ENCODE measurements at places on chromosomes 7 and 10.

- DNase-seq, result peak; percentile 63
These were observed 22.1 kb downstream of the CYP17A1 start for GRCh38 chr10:102814873-102815661.

- peak; percentile 76 for DNase-seq
These were observed 54.7 kb upstream of the AFAP1L2 start for GRCh38 chr10:114458955-114459354.

DNA sequence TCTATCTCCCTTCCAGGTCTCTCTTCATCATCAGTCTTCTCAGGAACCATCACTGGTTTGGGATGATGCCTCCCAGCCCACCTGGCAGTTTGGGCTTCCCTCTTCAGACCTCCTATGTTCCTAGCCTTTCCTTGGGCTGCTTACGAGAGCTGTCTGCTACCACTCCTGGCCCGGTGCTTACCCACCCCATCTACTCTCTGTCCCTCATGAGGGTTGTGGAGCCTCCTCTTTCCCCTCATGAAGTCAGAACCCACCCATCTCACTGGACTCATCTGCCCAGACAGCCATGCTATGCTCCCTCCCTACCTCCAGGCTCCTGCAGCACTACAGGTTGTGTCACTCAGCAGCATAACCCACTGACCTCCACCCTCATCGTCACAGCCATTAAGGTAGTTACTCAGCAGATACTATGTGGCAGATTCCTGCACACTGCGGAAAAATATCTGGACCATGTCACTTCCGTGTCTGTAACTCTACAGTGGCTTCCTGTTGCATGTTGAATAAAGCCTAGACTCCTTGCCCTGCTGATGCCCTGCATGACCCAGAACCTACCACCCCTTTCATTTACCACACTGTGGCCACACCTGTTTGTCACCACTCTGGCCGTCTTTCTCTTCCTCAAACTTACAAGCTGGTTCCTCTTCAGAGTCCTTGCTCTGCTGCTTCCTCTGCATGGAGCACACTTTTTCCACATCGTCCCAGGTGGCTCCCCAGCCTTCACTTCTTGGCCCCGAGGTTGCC, 2.0 kb downstream of the DBNL start:
- no peak for DNase-seq

- DNase-seq, result no peak
These were observed 45.5 kb downstream of the FGFR2 start for GRCh38 chr10:121552746-121553145.

DNA sequence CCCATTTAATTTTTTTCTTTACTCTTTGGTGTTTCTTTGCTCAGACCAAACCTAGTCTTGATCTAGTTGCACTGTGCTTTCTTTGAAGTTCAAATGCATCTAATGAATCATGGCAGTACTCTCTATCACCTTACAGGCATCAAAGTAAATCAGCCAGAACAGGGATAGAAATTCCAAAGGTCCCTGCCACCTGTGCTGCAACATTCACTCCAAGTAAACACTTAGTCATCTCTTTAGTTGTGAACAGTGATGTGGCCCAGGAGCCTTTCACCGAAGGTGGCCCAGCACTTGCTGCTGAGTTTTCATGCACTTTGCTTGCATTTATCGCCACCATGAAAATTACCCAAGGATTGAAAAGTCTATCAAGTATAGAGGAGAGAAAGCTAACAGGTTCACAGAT, 314.1 kb upstream of the ETV1 start:
- no peak for DNase-seq

DNA sequence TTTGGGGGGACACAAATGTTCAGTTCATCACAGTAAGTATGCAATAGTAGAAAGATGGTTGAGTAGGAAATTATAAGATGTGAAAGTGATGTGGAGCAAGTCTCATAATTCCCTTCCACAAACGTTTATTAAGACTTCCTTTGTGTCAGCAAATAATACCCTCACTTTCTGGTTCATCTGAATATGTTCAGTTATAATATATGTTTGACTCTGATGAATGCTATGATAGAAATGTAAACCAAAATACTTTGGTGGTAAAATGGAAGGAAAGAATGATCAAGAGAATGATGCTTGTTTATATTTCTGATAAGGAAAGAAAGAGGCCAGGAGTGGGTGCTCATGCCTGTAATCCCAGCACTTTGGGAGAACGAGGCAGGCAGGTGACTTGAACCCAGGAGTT, 111.7 kb upstream of the PLXDC2 start:
- no peak for DNase-seq

DNA sequence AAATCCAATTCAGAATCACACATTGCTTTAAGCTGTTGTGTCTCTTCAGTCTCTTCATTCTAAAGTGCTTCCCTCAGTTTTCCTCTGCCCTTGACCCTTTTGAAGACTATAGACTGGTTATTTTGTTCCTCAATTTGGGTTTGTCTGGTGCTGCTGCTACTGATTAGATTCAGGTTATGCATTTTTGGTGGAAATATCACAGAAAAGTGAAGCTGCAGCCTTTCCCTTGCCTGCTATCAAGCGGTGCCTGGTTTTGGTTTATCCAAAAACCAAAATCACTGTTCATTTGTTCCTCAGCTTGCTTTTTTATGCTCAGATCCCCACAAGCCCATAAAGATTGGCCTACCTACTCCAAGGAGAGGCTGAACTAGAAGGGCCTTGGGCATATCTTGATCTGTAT, 55.2 kb downstream of the ELMO1 start:
- DNase-seq, result no peak

DNA sequence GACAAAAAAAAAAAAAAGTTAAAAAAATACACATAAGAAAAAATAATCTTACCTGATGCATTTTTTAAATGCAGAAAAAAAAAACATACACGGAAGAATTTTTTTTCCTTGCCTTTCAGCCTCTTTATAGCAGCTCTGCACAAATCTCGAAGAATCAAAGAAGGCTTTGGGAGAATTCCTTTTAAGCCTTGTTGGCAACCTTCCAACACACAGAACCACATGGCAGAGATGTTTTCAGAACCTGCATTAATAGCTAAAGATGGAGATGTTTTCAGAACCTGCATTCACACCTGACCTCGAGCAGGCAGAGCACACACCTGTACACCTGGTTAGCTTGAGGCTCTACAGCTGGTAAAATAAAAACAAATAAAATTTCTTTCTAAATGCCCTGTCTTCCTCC, 65.6 kb downstream of the DOCK4 start:
- no peak for DNase-seq

GRCh38 chr10:48771234-48771633, 86.6 kb downstream of the WDFY4 start:
- no peak for DNase-seq

DNA sequence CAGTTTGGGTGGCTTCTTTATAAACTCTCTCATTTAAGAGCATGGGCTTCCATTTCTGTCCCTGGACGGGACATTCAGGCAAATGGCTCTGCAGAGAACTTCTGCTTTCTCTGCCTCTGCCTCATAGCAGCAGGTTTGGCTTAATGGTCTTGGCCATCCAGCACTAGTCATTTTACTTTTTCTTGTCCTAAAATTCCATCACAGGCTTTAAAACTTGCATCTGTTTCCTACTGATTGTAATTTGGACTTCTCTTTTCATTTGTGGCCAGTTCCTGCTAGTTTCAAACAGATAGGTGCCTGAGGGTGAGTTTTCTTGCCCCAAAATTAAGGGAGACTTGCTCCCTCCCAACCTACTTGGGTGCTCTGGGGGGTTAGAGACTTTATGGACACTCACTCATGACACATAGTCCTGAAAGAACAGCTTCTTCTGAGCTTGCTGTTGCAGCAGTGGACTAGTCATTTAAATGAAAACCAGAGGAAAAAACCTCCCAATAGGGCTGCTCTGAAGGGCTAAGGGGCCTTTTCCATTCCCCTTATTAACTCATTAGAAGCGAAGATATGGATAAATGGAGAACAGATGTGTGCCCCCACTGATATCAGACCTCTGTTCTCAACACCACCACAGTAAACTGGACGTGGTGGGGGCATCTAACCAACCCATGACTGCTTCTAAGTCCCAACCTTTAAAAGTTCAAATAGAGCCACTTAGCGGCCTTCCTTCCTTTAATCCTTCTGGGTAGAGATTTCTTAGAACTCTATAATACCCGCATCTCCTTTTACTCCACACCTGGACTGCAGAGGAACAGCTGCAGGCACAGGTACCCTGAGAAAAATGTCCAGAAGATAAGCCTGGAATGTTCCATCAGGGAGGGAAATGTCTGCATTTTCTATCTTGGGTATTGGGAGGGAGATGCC, 38.8 kb downstream of the SVOPL start:
- DNase-seq, result no peak

GRCh38 chr7:79590391-79590790, 136.9 kb upstream of the MAGI2 start:
- no peak for DNase-seq

DNA sequence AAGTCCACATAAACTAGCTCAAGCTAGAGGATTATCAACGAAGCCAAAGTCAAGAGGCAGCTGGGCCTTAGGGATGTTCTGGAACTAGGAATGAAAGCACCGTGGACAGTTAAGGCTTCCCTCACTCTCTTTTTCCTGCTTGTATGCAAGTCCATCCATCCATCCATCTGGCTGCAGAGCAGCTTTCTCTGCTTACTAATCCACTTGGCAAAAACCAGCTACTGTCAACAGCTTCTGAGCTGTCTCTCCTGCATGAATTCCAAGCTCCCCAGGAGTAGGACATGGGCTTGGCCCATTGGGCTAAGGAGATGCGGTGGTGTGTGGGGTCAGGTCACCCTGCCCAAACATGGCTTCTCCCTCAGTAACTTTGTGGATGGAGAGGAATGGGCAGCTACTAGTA, 66.2 kb downstream of the NAMPT start:
- DNase-seq, result no peak

DNA sequence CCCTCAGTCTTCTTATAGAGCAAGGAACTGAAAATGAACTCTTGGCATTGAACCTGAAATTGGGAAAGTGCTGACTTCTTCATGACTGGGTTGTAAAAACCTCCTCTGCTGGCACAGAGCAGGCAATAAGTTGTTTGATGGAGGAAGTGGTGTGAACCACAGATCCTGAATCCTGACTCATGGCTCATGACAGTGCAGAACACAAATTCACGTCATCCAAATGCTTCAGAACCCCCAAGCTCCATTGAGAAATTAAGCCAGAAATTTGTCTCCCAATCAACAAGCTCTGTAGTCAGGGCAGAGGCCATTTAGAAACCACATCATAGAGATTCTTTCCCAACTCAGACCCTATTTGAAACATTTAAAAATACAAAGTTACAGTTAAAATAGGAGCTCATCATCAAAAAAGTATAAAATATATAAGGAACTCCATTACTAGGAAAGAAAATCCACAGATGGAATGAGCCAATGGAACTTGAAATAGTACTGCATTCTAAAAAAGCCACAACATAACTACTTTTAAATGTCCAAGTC, 10.3 kb upstream of the STK17A start:
- no peak for DNase-seq

GRCh38 chr7:138434597-138435019, 25.5 kb upstream of the TRIM24 start:
- DNase-seq, result no peak

- peak; percentile 58 for DNase-seq
These were observed at the start of gene CALHM3 for GRCh38 chr10:103479135-103479534. Gene CALHM3 (minus strand): TSS chr10:103479240. CDS start chr10:103479032, 208 bp downstream.

GRCh38 chr10:27893358-27893954, 105.4 kb downstream of the ODAD2 start:
- no peak for DNase-seq

- no peak for DNase-seq
These were observed 416.7 kb downstream of the ARL4A start for GRCh38 chr7:13104128-13104527.

GRCh38 chr7:151863386-151864079, 13.4 kb downstream of the PRKAG2 start:
- DNase-seq, result peak; percentile 56

DNA sequence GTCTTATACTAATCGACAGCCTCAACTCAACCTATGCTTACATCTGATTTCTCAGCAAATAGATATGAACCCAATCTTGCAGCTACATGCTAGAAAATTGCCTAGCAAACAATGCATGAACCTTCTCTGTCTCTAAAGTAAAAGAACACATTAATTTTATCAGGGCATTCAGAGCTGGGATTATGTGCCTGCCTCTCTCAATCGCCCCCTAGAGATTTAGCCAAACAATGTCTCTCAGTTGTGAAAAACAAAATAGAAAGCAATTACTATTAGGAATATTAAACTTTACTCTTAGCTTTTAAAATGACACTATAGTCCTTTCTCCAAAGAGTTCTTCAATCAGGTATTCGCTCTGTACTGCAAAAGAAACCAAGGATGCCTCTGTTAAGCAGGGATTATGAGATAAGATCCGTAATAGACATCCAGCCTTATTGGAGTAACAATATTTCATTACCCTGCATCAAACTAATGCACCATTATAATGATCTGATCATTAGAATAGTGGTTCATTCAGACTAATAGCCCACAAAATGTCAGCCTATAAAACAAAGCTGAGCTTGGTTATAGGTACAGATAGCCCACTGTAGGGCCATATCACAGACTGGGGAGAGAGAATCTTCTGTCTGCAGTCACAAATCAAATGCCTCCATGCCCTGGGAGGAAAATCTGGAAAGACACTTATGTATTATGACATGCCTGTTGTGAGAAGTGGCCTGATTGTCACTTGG, 736.9 kb downstream of the PARD3 start:
- no peak for DNase-seq

DNA sequence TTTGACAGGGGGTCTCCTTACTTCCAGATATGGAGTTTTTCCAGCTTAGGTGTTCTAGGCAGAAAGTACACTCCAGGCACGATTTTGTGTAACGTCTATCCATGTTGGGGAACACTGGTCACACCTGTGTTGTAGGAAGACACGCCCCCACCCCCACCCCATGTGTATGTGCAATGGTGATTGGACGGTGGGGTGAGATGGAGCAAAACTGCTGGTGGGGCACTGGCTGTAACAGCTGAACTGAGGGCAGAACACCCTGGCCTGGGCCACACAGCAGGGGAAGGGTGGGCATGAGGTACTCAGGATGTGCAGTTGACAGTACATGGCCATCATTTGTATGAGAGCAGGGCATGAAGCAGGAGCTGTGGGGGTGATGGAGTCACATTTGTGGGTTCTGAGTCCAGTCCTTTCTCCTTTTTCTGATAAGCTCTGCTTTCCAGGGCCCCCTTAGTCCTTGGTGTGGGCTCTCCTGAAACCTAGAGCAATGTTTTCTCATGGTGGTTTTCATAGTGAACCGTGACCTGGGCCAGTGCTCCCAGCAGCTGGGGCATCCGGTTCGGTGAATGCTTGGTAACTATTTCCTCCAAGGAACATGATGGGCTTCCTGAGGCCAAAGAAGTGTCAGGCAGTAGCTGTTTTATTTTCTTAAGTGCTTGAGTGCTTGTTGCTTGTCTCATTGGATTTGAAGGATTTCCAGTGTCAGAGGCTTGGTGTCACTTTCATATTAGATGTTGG, 63.4 kb upstream of the AQP1 start:
- no peak for DNase-seq

DNA sequence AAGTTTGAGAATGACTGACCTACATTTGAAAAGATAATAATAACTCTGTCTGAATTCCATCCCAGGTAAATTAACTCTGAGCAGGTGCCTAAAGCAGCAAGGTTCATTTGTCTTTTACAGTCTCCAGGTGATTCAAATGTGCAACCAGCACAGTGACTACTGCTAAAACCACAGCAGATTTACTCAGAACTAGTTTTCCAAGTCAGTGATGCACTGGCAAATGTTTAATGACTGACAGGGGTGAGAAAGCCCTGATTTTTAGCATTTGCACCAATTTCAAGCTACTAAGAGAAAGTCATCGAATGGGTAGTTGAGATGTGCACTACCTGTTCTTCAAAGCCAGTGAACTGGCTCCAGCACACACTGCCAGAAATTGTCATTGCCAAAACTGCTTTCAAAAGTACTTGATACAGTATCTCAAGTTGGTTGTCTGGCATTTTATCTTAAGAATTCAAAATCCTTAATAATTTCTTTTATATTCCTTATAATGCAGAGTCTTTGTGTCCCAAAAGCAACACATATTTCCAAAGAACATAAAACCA, 60.3 kb downstream of the ATOH7 start:
- no peak for DNase-seq

GRCh38 chr7:129643550-129644170, 32.1 kb downstream of the NRF1 start:
- no peak for DNase-seq

All from ELF-1 (cell line).